Thymus (tissue), 14 donors: ENCODE measurements at places on chromosomes 3 and 15. TPM values are rescaled to one million over a fixed set of nuclear protein-coding genes. Genes with fewer than 3 reads are reported as not detected.

GRCh38 chr3:170450039-170450438 lies 31.4 kb downstream of the CLDN11 start:
- no peak for DNase-seq

DNA sequence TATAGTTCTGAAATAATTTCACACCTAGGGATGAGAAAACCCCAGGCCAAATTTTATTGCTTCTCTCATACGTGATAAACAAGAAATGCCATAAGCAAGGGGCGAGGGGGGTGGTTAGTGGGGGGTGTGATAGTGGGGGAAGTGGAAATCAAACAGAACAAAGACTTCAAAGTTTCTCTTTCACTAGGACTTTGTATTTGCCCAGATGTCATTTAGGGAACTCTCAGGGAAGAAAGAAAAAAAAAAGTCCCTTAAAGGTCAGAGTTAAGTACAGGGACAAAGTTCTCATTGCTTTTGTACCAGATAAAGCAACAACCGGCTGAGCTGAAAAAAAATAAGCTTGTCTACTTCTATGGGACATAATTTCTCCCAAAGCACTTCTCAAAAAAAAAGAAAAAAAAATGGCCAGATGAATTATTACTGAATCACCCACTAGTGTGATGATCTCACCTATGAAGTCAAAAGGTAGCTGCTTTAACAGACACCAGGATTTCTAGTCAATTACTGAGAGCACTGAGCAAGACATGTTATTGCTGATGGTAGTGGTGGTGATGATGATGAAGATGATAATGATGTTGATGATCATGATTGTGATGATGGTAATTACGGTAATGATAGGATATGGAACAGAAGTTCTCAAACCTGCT lies 56.2 kb downstream of the FHIT start:
- no peak for DNase-seq

DNA sequence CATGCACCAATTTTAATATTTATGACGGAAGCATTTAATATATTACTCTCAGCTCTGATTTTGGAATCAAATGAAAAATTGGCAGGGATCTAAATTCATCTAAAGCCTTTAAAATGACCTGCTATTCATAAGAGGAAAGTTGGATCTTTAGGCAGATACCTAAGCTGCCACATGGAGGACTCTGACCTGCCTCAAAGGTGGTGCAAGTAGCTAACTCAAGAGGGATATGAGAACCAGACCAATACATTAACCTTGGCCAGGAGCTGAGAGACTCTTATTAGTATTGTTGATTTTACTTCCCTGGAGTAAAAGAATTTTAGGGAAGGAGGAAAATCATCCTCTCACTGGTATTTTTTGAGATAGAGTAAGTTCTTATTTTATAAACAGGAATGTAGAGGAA lies 17.7 kb downstream of the ZNF654 start:
- no peak for DNase-seq

- DNase-seq, result no peak
Observed at GRCh38 chr3:184693011-184693975, 18.6 kb downstream of the MAGEF1 start.

GRCh38 chr3:156149876-156150275 lies 29.5 kb downstream of the KCNAB1 start:
- no peak for DNase-seq

The ZNF502 gene
- 4.9 TPM for total RNA-seq

The C3orf52 gene
- 9.9 TPM for total RNA-seq

The PLEKHO2 gene
- 18.2 TPM for total RNA-seq
